ENCODE measurements at places on chromosomes 12 and 14.

DNA sequence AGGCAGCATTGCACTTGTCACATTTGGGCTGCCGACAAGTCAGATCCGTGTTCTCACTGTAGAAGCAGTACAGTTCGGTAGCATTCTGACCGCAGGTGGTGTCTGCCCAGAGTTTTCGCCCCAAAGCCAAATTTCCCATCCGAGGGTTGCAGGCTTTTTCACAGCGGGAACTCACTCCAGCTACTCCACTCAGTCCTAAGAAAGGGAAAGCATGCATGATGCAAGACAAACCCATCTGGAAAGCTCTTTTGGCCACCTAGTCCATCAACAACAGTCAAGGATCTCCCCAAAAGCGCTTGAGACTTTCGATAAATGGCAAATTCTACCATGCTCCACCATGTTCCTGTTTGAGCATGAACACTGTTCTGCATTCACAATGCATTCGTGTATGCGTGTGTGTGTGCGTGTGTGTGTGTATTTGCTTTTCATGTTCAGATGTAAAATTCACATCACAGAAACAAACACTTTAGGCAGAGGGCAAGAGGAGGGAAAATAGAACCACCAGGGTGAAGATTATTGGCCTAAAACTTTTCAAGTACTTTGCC is 3.2 kb downstream of the NTN4 start:
- DNase-seq = no peak

GRCh38 chr12:66799551-66799950 is 120.7 kb upstream of the GRIP1 start:
- DNase-seq = no peak

DNA sequence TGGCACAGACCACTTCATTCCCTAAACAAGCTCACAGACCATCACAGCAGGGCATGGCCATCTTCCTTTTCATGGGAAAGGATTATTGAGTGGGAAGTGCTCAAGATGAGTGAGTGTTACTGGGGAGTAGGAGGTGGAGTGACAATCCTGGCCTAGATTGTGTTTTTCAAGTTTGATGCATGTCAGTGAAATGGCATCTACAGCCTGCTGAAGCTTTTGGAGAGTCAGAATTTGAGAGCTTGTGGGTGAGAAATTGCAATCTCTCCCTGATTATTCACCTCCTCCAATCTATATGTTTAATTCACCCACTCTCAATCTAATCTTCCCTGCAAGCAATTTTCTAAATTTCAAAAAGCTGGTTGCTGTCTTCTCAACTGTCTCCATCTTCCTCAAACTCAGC is 156.1 kb upstream of the G2E3 start:
- DNase-seq = no peak

GRCh38 chr12:61188801-61189595 is 1071.2 kb upstream of the USP15 start:
- no peak for DNase-seq

Measured in CD4-positive, alpha-beta T cell treated with Interleukin-4 for 4 hours (primary cell).